Ammon's horn (tissue), 1 donor: ENCODE measurements at places on chromosomes 16 and 17.

DNA sequence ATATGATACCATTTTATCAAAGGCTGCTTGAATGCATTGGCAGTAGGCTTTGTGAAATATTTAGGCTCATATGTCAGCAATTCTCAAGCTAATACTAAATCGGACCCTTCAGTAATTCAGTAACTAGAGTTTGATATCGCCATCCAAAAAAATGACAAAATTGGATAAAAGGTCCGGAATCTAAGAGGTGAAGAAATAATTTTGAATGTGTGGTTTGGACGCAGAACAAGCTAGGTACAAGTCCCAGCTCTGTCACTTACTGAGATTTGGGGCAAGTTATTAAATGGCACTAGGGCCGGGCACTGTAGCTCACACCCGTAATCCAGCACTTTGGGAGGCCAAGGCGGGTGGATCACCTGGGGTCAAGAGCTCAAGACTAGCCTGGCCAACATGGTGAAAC is 956.5 kb downstream of the CDH11 start:
- DNase-seq = no peak

- no peak for DNase-seq
Measured at GRCh38 chr16:55056585-55057401, 126.1 kb downstream of the IRX5 start.

GRCh38 chr16:73853968-73854367 is 442.6 kb upstream of the PSMD7 start:
- no peak for DNase-seq

DNA sequence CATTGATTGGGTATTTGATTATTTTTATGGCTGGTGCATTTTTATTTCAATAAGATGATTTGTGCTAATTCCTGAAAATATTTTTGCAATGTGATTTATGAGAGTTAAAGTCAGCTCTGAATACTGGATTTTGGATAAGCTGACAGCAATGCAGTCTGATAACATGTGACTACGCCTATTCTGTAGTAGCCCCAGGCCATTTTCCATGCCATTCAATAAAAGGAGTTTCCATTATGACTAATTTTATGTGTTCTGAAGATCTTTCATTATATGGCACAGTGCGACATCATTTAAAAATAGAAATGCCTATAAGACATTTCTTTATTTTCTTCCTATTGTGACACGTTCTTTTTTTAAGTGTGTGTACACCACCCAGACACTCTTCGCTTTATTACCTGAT is 46.3 kb downstream of the KCNJ2 start:
- no peak for DNase-seq

GRCh38 chr16:4491898-4492297 is 15.7 kb downstream of the HMOX2 start:
- no peak for DNase-seq

DNA sequence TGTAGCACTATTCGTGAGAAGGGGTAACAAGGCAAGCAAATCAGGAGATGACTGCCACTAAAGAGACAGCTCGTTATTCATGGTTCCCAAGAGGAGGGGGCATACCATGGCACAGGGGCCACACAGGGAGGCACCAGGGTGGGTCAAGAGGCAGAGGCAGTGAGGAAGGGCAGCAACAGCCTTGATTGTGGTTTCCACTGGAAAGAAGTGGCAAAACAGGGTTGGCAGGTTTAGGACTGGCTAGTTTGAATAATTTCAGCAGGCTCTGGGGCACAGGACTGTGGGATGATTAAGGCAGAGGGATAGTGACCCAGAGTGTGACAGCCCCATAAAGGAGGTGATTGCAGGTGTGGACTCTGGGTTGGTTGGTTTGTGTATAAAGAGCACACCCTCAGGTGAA is 188.9 kb downstream of the CBLN1 start:
- DNase-seq = no peak

GRCh38 chr17:74199306-74200092 is 4.0 kb upstream of the RPL38 start:
- peak; percentile 74 for DNase-seq

GRCh38 chr17:81898029-81898866 is 3.8 kb upstream of the NPB start:
- peak; percentile 48 for DNase-seq

DNA sequence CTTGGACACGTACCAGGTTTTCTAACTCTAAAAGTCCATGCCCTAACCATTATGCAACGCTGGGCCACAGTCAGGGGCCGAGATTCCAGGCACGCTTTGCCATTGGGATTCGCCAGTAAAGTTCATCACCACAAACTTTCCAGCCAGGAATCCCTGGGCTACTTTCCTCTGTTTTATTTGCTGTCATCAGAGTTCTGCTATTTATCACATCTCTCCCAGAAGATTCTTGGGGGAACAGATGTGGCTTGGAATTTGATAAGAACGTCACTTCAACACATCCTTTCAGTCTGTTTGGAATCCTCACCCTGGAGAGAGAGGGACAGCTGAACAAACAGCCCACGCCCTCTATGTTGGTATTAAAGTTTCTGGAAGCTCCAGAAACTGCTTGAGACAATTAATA is 109.6 kb upstream of the CACNG3 start:
- no peak for DNase-seq

DNA sequence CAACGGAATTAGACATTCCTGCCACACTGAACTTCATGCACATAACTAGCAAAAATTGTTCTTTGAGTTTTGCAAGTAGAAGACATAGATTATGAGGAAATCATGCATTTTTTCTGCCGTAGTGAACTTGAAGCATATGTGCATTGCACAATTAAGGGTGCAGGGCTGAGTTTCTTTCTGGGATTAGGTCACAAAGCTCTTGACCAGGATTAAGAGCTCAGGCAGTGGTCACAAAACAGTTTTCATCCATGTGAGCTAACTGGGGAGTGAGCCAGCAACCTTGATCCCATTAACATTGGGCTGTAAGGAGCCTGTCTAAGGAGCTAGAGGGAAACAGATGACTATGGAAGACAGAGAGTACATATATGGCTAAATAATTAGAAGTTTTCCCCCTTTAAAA is 143.7 kb downstream of the PMP22 start:
- DNase-seq = no peak

- DNase-seq = no peak
Measured at GRCh38 chr16:68416057-68417046, 32.0 kb downstream of the SMPD3 start.

GRCh38 chr17:56290802-56291118 is 137.5 kb downstream of the ANKFN1 start:
- DNase-seq = no peak

DNA sequence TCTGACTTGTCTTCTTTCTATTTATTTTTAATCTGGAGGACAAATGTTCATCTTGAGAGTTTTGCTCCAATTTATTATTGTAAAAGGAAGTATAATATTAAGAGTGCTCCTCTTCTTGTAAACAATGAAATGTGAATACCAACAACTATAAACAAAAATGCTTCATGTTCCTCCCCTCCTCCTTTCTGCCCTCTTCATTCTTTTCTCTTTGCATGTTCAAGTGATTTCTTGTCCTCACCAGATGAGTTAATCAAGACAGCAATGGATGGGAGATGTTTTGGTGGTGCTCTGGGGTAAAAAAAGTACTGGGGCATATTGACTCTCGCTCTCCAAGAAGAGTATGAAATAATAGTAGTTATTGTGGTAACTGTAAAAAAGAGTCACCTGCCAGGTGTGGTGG is 24.3 kb downstream of the ITGB3 start:
- DNase-seq = no peak

DNA sequence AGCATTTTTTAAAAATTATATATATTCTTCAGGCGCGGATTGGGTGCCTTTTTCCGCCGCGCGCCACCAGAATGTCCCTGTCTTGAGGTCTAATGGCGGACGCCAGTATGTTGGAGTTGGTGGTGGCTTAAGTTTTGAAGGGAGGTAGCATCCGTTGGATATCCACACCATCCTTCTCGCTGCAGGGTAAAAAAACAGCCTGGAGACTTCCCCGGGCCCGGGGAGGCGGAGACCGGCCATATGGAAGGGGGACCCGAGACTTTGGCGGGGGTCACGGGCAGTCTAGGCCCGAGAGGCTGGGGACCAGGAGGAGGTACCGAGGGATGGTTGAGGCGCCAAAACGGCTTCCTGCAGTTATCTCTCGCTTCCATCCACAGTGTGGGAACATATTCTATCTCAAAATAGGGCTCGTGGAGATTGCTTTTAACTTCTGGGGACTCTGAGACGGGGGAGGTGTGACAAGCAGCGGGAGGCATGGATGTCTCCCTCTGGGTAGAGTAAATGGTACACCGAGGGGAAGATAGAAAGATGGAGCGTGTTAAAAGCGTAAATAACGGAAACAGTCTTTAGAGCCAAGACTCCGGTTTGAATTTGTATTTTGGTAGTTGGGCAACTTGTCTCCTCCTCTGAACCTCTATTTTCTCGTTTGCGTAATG is at the start of gene SF3B3:
Gene SF3B3, plus strand, starts transcription at position 74 of the 656 bp plus-strand sequence. CDS start 2,841 bp downstream, outside the sequence.
- peak; percentile 80 for DNase-seq

DNA sequence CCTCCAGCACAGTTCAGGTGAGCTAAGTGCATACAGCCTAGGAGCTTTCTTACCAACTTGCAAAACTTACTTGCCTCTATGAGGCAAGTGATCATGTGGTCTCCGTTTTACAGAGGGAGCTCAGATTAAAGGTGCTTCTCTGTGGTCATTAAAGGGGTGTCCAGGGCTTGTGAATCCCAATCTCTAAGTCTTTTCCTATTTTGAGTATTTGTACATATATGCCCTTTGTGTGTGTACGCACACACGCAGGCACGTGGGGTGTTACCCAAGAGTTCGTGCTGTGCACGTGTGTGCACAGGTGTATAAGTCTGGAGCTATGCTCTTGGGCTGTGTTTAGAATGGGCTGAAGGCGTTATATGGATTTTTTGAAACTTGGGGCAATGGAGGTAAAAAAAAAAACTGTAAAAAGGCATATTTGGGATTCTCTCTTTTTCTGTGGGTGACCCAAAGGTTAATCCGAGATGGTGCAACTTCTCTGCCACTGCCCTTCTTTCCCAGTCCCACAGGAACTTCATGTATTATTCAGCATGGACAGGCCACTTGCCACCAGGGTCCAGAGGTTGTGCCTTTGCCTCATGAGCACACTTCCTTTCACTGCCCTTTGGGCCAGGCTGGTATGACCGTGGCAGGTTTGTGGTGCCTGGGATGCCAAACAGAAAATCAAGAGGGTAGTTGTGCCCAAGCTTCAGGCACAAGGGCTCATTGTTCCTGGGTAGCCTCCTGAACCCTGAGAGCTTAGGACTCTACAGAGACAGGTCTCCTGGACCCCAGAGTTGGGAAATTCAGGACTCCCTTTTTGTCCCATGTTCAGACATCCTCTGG is 1.5 kb downstream of the ABCC3 start:
- no peak for DNase-seq

- DNase-seq = no peak
Measured at GRCh38 chr17:38654411-38655398, 20.1 kb downstream of the EPOP start.

DNA sequence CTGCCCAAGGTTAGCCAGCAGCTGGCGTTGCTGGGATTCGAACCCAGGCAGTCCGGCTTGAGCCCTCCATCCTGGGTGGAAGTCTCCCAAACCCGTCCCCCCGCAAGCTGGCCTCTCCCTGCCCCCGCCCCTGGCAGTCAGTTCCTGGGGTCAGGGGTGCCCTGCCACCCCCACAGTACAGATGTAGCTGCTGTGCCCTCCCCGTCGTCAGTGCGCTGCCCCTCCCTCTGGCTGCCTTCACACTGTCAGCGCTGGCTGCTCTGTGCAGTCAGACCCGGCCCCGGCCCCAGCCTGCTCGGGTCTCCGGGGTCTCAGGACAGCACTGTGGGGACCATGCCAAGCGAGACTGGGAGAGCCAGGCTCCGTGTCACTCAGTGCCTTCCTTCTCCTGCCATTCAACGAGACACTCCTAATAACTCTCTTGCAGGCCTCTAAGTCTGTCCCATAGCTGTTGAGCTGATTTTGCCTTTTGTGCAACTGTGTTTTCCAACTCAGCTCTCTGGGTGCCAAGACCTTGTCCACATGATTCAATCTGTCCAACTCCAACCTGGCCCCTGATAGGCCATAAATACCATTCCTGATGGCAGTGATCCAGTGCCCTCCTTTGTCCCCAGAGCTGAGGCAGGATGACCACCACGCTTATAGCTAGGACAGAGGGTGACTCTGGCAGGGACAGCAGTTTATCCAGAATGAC is 55.5 kb upstream of the IL34 start:
- no peak for DNase-seq

DNA sequence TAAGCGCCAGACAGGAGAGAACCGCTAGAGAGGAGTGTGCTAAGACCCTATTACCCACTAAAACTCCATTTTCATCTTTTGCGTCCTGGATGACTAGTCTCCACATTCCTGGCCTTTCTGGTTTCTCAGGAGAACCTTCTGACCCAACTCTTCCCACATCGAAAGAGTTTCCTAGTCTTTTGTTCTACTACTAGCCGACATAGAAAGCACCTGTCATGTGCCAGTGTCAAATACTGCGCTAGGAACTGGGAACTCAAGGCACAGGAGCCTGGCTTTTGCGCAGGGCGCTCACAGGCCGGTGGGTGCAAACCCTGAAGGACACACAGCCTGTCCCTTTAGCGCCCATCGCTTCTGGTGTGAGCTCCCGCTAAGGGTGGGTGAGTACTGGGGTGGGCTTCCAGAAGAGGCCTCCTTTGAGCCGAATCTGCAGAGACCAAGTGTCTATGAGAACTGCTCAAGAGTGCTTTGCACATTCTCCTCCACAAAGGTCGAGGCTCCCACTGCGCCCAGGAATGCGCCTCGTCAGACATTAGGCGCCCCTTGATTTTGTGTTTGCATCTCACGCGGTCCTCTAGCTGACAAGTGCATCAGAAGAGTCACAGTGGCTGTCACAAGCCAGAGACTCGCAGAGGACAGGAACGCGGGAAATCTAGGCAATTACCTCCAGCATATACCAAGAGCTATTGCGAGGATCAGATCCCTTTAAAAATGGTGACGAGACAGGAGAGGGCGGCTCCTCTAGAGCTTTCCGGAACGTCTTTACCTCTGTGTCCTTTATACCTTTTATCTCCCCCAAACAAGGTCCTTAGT is 2.0 kb upstream of the PSMB3 start:
- DNase-seq = no peak

GRCh38 chr17:76554131-76554530 is 14.3 kb downstream of the PRCD start:
- DNase-seq = peak; percentile 85

DNA sequence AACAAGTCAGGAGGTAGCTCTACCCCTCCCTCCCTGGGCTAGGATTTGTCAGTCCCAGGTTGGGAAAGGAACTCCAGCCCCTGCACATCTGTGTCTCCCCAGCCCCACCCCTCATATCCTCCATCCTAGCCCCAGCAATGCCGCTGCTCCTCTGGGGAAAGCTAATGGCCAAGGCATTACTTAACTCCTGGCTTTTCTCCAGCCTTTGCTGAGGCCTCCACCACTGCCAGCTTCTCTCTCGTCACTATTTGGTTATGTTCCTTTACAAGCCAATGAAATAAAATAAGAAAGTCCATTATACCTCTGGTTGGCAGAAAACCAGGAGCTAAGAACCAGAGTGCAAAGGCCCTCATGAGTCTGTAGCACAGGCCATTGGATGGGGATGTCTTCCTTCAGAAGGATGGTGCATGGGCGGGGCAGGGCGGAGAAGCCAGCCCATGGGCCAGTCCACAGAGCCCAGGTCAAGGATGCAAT is 171.0 kb downstream of the CCDC182 start:
- peak; percentile 69 for DNase-seq
